Stimulated activated CD4-positive, alpha-beta T cell treated with anti-CD3 and anti-CD28 coated beads, Interleukin-12 subunit alpha, Interleukin-12 subunit beta, amount 100 ng/mL, for 24 hours (primary cell): ENCODE measurements at places on chromosomes 12 and 14.
A peak's percentile ranks its signal among the peaks of the same experiment; 100 is the strongest.

GRCh38 chr12:27554421-27555186, 30.6 kb downstream of the PPFIBP1 start:
- DNase-seq: no peak

DNA sequence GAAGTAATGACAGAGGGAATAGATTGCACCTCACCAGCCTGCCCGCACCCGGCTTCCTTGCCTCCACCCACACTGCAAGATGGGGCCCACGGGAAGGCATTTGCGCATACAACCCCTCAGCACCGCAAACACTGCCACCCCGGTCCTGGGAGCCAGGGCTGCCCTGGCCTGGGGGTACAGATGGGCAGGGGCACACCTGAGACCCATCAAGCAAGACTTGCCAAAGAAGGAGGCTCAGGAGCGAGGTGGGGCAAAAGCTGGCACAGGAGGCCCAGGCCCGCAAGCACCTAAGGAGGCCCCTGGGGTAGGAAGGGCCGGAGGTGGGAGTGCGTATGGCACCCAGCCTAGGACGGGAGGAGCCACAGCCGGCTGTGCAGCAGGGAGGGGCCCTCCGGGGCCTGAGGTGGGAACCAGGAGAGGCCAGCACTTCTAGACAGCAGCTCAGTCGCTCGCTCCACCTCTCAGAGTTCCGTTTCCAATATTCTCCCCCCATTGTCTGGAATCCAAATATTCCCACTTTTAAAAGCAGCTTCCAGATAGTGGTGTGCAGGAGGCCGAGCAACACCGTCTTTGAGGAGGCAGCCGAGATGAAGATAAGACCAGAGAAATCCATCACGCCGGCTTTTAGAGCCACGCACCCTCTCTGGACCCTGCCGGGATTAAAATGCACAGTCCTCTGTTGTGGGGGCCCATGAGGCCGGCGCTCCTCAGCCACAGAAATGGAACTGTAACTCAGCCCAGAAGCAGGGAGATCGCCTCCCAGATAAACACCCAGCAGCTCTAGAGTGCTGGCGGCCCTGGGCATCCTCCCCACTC, 12.2 kb upstream of the C14orf180 start:
- DNase-seq: no peak

DNA sequence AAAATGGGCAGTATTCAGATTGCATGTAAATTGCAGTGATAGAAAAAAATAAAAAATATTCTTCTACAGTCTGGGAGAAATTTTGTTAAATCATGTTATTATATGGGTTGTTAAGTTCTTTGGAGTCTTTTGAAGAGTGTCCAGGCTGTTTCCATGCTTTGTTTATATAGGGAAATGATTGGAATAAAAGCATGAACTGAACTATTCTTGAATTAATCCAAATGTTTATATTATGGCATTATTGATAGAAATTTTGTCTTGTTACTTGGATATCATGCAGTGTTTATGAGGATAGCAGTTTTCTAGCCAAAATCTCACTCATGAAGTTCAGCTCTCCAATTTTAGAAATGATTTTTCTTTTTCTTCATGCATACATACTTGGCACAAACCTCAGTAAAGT, 108.2 kb upstream of the NAV3 start:
- DNase-seq: no peak

- no peak for DNase-seq
Measured at GRCh38 chr12:130715150-130715997, 725 bp downstream of the RIMBP2 start.

DNA sequence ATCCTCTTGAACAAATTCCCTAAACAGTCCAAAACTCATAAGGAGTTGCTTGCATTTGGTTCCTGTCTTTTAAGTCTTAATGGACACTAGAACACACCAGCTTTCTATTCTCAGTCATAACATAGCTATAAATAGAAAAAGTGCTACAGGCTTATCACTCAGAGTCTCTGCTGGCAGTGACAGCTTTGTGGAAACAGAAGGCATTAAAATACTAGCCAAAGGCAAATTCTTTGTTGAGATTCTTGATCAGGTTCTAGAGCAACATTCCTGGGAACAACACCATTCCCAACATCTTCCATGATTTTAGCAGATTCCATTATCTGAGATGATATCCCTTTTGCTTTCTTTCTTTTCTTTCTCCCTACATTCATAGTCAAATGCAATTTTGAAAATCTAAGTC, 207.7 kb upstream of the PLEKHG7 start:
- no peak for DNase-seq

- no peak for DNase-seq
Measured at GRCh38 chr12:64894827-64895475, 70.5 kb downstream of the TBC1D30 start.

- DNase-seq: no peak
Measured at GRCh38 chr14:88322504-88323085, 474 bp downstream of the KCNK10 start.

DNA sequence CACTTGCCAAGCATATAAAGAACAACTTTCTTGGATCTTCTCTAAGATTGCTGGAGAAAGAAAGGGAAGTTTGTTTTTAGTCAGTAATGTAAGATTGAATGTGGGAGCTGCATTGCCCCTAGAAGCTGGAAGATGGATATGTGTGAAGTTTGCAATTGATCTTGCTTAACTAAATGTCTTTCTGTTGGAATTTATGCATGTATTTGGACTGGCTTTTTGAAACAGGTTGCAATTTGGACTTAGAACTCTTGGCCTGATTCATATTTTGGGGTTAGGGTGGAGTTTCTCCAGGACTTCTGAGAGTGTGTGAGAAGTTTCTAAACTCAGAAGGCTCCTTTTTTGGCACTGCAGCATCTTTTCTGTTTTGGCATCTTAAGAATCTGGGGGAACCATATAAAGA, 26.4 kb downstream of the IFT43 start:
- no peak for DNase-seq

GRCh38 chr14:92501891-92502351, 11.7 kb upstream of the RIN3 start:
- DNase-seq: no peak

DNA sequence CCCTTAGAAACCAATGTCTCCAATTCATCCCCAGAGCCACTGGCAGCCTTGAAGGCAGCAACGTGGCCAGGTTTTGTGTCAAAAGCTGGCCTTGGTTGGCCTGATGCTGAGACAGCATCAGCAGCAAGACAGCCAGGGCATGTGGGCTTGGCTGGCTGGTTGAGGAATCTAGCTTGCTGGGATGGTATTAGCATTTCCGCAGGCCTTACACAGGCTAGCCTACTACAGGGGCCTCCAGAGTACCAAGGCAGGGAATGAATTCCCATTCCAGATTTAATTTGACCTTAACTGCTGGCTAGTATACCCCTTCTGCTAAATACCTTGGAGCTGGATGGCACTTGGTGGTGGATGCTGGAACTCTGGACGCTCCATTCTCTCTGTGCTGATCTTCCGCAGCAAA, 15.8 kb downstream of the NGDN start:
- DNase-seq: no peak

DNA sequence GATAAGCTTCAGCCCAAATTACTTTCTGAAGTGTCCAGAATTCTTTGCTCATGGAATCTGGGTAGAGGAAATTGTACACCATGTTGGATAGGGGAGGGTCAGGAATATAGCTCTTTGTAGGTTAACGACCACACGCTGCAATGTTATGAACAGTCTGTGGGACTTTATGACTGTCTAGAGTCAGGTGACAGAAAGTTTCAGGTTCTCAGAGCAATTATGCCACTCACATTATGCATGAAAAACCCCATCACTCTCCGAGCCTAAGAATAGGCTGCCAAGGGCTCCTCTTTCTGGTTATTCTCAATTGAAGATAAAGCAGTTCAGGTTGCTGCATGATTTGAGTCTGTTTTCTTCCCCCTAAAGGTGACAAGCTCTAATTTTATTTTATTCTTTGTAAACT, 430.9 kb downstream of the ATP23 start:
- no peak for DNase-seq

DNA sequence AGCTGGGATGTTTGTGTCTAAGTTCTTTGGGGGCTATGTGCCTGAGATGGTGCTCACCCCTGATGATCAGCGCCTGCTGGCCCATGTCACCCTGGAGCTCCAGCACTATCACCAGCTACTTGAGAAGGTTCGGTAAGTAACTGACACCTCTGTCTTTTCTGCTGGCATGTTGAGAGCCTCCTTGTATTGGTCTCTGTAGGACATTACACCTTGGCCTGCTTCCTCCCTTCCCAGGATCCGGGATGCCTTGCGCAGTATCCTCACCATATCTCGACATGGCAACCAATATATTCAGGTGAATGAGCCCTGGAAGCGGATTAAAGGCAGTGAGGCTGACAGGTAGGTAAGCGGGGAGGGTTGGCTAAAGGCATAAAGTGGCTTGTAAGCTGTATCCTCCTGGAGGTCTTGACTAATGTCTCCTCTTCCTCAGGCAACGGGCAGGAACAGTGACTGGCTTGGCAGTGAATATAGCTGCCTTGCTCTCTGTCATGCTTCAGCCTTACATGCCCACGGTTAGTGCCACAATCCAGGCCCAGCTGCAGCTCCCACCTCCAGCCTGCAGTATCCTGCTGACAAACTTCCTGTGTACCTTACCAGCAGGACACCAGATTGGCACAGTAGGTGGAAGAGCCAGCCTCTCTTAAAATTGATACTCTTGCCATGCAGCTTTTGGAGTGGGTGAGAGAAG, 5.5 kb downstream of the DDIT3 start:
- DNase-seq: no peak

DNA sequence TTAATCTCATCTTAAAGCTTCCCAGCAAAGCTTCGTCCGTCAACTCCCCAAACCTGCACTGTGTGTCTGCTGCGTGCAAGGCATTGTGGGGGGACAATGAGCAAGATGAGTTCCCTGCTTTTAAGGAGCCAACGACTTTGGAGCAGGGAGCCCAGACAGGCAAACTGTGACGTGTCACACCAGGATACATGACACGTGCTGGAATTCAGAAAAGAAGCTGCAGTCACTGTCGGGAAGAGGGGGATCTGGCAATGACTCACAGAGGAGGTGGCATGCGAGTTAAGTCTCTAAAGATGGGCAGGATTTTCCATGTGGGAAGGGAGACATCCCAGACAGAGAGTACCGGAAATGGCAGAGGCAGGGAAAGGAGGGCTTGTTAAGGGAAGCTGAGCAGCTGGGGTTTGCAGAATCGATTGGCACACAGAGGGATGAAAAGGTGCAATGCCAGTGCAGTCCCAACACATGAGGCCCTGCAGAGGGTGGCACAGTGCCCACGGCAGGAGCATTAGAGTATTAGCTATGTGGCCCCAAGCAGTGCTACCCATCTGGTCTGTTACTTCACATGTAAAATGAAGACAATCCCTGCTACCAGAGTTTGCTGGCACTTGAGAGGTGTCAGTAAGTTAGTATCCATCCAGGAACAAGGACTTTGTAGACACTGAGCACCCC, 52.9 kb downstream of the SETD3 start:
- DNase-seq: no peak

GRCh38 chr12:121524196-121524916, 56.5 kb downstream of the KDM2B start:
- DNase-seq: no peak

DNA sequence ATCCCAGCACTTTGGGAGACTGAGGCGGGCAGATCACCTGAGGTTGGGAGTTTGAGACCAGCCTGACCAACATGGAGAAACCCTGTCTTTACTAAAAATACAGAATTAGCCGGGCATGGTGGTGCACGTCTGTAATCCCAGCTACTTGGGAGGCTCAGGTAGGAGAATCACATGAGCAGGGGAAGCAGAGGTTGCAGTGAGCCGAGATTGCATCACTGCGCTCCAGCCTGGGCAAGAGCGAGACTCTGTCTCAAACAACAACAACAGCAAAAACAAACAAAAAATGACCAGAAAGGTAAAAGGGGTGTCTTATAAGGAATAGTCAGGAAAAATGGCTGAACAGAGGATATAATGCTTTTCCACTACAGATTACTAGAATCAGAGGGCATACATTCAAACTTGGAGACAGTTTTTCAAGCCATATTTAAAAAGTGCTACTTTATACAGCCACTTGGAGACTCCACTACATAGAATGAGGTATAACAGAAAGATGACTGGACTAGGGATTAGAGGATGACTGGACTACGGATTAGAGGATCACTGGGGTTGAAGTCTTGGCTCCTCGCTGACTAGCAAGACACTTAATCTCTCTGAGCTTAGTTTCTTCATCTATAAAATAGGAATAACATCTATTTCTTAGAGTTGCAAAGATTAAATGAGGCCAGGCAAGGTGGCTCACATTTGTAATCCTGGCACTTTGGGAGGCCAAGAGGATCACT, 4.9 kb upstream of the CS start:
- no peak for DNase-seq

GRCh38 chr12:46610754-46611153, 215.0 kb downstream of the SLC38A4 start:
- no peak for DNase-seq

GRCh38 chr14:60184146-60184904, 19.1 kb upstream of the DHRS7 start:
- no peak for DNase-seq

- no peak for DNase-seq
Measured at GRCh38 chr14:60720962-60721325, 3.2 kb downstream of the SIX4 start.

GRCh38 chr12:47889040-47889439, 15.8 kb downstream of the VDR start:
- no peak for DNase-seq

DNA sequence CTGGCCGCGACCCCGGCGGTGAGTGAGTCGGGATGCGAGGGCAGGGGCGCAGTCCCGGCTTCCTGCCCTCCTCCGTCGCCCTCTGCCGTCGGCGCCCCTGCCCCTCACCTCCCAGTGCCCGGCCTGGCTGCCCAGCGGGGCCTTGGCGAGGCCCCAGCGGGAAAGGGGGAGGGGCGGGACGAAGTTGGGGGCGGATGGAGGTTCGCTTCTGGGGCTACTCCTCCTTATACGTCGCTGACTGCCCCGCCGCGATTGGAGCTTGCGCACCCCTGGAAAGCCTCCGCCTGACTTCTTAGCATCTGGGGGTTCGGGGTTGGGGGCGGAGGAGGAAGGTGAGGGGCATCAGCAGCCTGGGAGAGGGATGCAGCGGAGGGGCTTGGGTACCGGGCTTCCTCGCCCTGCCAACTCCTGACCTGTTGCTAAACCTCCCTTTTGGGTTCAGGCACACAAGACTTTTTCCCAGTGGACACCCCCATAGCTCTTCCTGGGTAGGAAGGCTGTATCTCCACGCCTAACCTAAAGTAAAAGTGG, 406 bp downstream of the TMEM263 start:
- DNase-seq: peak; percentile 33
